ENCODE measurements at places on chromosomes 5 and 9.
A peak's percentile ranks its signal among the peaks of the same experiment; 100 is the strongest.

DNA sequence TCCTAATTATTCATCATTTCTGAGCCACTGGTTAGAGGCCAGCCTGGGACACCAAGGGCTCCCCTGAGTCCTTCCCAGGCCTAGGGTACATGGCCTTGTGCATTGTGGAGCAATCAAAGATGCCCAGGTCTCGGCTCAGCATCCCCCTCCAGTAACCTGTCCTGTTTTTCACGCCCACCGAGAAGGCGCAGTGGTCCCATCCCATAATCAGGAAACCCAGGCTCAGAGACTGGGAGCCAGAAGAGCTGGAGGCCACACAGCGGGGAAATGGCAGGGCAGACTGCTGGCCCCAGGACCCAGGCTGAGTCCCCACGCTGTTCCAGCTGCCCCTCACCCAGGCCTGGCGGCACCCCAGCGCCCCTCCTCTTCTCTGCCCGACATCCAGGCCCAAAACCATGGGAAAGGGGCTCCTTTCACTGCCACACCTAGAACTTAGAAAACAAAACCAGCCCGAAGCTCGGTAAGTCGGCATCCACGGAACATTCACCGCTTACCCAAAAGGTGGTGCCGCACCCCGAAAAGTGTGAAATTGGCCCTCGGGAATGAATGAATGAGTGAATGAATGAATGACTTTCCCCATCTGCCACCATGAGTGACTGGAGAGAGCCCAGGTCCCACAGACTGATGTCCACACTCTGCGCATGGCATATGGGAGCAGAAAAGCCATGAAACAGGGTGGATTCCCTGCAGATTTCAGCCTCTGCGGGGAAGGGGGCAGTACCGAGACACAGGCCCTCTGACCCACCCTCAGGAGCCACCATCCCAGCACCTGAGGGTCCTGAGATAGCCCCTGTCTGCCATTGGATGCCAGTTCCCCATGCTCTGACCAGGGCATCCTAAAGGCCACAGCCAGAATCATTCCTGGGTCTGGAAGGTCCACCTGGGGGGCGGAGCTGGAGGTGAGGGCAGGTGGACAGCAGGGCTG lies 132.5 kb downstream of the OLFM1 start:
- DNase-seq = no peak

DNA sequence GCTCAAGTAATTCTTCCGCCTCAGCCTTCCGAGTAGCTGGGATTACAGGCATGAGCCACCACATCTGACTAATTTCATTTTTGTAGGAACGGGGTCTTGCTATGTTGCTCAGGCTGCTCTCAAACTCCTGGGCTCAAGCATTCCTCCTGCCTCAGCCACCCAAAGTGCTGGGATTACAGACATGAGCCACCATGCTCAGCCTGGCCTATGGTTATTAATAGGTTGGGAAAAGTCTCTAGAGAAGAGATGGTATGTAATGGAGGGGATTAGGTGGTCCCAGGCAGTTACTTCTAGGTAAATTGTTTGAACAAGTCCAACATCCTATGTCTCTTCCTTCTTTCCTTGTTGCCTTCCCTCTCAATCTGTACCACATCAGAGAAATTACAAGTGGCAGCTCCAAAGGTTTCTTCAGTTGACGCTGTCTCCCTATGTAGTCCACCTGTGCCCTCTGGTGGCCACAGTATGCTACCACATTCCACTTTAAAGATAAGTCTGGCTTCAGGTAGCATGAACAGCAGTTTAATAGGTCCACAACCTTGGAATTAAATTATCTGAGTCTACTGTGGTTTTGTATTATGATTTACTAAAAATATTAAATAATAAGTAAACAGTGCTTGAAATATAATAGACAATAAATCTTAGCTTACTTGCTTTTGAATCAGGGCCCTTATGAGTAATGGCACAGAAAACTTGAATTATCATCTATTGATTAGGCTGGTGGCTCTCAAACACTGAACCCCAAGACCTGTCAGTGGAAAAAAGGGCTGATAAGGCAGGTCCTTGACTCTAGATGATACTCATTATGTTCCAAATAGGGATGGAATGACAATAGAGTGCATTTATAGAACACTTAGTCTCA lies 9.7 kb downstream of the TIGD6 start:
- peak; percentile 43 for DNase-seq

DNA sequence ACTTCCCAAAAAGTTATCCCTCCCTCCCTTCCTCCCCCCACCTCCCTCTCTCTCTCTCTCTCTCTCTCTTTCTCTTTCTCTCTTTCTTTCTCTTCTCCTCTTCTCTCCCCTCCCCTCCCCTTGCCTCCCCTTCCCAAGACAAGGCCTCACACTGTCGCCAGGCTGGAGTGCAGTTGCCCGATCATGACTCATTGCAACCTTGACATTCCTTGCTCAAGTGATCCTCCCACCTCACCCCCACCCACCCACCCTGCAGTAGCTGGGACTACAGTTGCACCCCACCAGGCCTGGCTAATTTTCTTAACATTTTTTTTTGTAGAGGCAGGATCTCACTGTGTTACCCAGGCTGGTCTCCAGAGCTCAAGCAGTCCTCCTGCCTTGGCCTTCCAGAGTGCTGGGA lies 32.8 kb downstream of the VPS13A start:
- no peak for DNase-seq

DNA sequence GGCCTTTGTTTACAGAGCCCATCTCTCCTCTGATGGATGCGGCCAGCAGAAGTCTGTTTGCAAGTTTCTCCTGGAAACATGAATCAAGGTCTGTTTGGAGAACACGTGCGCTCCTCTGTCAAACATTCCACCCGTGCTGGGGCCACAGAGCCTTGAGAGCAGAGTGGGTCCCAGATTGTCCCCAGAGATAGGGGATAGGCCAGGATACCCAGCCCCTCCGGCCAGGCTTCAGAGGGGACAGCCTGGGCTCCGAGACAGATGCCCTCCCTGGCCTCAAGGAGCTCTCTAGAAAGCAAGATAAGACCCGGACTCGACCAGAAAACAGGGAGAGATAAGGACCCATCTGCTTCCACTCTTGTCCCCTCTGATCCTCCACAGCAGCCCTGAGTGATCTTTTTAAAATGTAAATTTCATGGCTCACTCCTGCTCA lies 40.4 kb upstream of the HAND1 start:
- DNase-seq = no peak

DNA sequence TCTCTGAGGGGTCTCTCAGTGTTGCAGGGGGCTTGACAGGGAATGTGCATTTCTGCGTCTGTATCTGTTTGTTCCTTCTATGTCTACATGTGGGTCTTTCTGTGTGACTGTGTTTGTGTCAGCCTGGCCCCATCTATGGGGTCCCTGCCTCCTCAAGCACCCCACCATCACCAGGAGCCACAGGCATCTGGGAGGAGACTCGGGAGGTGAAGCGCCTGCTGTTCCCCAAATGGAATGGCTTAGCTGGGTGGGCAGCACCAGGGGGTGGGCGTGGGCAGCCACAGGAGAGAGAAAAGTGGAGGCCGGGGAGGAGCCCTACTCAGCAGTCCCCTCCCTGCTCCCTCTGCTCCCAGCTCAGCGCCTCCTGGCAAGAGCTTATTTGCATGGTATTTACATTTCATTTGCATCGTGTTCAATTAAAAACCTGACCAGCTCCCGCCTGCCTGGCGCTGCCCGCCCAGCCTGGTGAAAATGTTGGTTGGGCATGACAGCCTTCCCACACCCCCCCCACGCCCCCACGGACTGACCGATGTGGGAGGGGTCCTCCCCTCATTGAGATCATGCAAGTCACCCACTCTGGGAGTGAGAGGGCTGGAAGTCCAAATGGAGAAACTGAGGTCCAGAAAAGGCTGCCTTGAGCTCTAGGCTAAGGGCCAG lies 50.5 kb downstream of the CXXC5 start:
- DNase-seq = no peak

DNA sequence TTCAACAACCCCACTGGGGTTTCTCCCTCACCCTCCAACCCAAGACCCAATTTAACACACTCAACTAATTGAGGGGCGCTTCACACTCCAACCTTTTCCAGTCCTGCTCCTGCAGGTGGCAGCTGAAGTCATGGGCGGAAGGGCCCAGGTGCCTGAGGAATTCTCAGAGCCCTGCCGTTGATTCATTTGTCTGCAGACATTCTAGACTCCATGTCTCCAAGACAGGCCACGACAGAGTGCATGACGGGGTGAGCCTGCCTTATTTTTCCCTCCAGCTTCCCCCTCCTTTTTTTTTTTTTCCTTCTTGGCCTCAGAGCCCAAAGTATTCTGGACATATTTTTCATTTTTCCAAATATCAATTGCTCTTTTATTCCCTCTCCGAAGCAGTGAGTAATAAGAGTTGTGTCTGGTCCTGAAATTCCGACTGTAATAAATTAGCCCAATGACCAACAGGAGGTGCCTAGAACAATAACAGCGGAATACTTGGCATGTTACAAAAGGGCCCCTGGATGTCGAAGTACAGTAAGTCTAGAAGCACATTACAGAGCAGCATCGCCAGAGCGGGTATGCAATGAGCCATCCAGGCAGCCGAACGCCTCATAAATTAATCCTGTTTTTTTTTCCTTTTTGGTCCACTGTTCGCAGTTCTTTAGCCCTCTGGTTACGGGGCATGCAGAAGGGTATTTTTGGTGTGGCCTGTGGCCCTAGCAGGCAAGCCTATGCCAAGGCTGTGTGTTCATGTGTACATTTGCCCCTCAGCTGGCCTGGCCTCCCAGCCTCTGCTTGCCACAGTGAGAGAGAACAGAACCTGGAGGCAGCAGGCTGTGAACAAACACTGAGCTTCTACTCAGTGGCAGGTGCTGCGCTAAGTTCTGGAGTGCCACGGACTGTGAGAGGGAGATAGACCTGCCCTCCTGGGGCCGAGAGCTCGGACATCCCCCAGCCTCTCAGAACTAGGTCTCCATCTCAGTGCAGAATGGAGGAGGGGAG lies 8.6 kb upstream of the SMIM23 start:
- DNase-seq = no peak
